ENCODE measurements at places on chromosomes 12 and 14.

DNA sequence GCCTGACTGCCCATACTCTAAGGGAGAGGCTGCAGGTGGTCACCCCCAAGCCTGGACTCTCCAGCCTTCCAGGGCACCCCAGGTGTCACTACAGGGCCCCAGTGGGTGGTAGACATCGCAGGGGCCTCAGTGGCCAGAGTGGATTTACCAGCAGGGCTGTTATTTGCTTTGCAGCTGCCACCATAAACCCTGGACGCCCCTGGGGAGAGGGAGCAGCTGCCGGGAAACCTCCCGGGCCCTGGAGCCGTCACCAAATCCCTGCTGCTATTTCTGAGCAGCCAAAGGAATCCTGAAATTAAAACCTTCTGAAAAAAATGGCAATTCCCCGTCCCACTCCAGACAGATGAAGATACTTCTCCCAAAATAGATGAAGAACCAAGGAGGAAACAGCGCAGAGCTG lies 13.9 kb downstream of the TMEM119 start:
- DNase-seq: no peak

- DNase-seq: no peak
Observed at GRCh38 chr12:88982694-88983093, 369.6 kb downstream of the DUSP6 start.

GRCh38 chr14:60348211-60348610 lies 99.2 kb downstream of the PPM1A start:
- DNase-seq: no peak

GRCh38 chr12:79415746-79416435 lies 274.9 kb downstream of the PAWR start:
- DNase-seq: peak; percentile 40

DNA sequence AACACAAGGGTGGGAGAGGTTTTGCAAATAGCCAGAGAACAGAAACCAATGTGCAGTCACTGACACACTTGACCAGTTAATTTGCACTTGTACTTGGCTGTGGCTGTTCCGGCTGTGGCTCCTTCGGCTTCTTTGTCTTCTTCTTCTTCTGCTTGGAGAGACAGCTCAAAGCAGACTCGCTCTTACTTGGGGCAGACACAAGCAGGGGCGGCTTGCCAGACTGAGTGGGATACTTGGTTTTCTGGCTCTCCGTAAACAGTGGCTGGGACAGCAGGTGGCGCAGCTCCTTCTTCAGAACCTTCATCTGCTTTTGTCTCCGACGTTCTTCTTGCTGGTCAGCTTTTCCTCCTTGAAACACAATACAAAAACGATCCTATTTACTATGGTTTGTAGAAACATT lies 25.0 kb downstream of the OTUB2 start:
- DNase-seq: peak; percentile 66

DNA sequence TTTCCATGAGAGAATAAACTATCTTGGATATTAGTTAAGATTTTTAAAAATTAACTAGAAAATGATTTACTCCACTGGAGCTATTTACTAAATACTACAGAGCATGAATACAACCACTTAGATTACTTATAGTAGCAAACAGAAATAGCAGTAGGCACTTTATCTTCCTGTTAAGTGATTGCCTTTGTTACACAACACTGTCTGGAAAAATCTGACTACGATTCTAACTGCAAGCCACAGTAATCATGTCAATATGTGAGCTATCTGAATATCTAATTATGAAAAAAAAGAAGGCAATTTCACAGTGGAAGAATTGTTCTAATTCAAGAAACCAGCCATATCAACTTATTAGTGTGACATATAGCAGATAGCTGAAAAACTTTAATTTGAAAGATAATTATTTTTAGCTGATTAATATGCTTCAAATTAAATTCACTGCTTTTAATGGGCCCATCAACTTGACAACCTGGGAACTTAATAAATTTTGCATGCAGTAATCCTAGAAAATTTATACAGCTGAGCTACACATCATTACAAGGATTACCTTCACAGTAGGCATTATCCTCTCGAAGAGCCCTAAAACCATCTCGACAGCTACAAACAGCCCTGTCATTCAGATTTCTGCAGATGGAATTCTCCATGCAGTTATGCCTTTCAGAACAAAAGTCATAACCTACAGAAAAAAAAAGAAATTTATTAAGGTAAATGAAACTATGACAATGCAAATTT lies 172.8 kb downstream of the NELL2 start:
- DNase-seq: no peak

DNA sequence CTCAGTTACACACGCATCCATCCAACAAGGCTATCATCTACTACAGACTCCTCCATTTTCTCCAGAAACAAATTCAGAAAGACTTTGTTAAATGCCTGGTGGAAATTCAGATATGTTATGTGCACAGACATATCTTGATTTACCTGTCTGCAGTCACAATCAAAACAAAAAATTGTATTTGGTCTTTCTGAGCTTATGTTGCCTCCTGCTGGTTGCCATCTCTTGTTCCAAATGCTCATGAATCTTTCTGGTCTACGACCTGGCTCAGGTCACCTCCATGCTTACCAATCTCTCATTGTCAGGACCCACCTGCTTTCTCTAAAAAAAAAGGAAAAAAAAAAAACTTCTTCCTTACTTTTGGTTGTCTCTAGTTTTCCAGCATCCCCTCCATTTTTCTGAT lies 169.2 kb upstream of the PLXNC1 start:
- peak; percentile 62 for DNase-seq

- no peak for DNase-seq
Observed at GRCh38 chr12:69884386-69884785, 59.4 kb downstream of the MYRFL start.

DNA sequence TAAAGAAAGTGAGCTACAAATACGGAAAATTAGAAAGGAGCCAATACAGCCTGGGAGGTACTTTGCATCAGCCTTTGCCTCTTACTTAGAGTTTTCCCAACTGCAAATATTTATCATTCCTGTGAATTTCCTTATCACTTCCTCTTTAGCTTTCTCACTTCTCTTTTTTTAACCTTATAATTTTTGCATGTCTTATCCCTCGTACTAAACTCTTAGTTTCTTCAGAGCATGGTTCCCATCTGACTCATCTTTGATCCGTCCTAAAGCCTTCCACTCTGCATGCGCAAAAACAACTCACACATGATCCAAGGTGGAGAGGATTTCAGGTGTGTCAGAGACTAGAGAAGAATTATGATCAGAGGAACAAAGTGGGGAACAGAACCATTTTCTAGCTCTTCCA lies 9.6 kb upstream of the SNAPC1 start:
- DNase-seq: peak; percentile 59

GRCh38 chr14:74941676-74942097 lies 13.7 kb downstream of the PGF start:
- DNase-seq: peak; percentile 33

DNA sequence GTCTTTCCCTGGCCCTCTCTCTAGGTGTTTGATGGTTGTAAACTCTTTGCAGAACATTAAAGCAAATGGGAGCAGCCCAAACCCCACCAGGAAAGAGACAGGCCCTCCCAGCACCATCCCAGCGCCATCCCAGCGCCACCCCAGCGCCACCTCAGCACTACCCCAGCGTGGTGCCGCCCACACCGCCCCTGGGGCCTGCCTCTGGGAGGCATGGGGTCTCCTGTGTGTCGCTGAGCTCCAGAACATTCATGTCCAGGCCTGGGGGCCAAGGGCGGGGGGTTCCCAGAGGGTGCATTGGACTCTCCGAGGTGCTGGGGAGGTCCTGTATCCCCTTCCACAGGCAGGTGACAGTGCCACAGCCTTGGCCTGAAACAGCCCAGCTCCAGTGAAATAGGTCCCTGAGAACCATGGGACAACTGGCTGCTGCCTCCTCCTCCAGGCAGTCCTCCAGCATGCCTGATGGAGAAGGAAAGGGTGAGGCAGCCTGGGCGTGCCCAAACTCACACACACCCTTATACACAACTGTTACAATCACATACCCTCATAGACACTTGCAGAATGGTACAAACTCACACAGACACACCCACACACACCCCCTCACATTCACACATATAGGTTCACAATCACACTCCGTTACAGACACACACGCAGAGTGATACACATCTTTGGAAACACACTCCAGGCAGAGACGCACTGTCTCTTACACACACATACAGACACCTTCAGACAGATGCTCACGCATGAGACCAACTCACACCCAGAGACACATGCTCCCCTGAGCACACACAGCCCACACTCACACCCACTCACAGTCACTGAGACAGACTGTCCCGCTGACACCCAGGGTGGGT lies 44.4 kb upstream of the NCOR2 start:
- no peak for DNase-seq

- no peak for DNase-seq
Observed at GRCh38 chr14:71273366-71273765, 366.1 kb downstream of the PCNX1 start.

GRCh38 chr12:109693653-109694600 lies 19.7 kb upstream of the FAM222A start:
- DNase-seq: no peak

GRCh38 chr14:61234215-61234916 lies 46.8 kb downstream of the TMEM30B start:
- no peak for DNase-seq

DNA sequence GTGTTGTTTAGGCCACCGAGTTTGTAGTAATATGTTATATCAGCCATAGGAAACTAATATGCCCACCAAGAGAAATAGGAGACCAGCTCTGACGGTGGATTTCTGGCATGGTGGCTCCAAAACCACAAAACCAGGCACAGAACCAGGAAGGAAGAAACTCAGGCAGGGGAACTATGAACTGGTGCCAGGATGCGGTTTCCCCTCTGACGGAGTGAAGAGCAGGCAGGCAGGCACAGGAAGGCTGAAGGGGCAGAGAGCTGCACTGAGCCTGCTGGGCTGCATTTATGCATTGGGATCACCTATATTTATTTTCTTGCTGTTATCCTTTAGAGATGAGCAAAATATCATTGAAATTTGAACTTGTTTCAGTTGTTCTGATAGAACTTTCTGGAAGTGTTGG lies 479.4 kb downstream of the VRK1 start:
- no peak for DNase-seq
